Fibroblast of villous mesenchyme (primary cell): ENCODE measurements at places on chromosomes 13 and 19. TPM values are rescaled to one million over a fixed set of nuclear protein-coding genes. Genes with fewer than 3 reads are reported as not detected.

- DNase-seq, result no peak
Measured at GRCh38 chr13:30819136-30819888, 84.0 kb downstream of the ALOX5AP start.

DNA sequence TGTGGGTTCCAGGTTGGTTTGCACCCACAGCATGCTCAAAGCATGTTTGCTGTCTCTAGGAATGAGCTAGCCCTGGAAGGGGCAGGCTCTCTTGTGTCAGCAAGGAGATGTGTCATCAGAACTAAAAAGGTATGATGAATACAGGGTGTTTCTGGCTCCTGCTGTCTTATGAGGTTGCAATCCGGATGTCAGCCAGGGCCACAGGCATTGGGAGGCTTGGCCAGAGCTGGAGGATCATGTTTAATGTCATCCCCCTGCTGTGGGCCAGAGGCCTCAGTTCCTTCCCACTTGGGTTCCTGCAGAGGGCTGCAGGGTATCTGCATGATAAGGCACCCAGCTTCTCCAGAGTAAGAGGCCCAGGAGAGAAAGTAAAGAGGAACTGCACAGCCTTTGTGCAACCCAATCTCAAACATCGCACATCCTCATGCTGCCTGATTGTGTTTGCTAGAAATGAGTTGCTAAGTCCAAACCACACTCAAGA is 193.6 kb downstream of the COL4A1 start:
- DNase-seq, result peak; percentile 43

The ZNF224 gene
- total RNA-seq, result 20.0 and 28.9 TPM in 2 replicates

DNA sequence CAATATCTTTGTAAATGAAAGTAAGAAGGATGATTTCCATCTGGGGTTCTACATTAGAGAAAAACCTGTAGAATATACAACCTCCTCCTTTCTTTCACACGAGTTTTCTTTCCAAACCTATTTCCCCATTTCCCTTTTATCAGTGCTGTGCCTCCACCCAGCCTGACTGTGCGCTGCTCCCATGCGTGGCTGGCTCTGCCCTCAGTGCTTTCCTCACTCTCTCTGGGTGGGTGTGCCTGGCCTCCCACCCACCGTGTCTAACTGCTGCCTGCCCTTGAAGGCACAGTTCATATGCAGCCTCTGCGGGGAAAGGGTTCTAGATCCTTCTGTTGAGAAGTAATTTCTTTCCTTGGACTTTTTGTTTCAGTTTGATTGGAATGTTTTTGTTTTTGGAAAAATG is 70.7 kb downstream of the PCCA start:
- no peak for DNase-seq

DNA sequence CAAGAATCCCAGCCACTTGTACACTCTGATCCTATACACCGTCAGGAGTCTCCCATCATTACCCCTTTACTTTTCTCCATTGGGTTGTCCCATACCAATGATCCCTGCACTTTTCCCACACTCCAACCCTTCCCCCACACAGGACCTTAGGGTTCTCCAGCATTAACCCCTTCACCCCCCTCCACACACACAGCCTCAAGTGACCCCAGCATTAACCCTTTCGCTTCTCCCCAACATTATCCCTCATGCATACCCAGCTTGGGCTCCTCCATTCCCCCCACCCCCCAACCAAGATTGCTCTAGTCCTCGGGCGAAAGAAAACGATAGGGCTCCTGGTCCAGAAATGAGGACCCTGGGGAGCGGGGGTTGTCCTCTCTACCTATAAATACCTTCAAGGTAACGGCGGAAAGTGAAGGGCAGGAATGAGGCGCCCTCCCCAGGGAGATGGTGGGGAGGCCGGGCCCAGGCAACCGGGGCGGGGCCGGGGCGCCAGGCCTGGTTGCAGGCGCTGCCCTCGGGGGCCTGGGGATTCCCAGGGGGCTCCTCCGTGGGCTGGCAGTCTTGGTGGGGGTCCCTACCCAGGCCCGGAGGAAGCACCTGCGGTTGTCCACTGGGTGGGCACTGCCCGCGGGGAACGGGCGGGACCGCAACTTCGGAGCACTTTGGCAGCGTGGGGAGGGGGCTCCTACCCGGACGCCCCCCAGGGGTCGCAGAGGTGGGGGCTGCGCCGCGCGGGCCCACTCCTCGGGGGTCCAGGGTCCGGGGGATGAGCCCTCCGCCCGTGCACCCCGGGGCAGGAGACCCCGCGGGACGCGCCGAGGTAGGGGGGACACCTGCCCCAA is 757 bp downstream of the WIZ start:
- DNase-seq, result no peak

GRCh38 chr13:65882810-65883209 is 1347.3 kb downstream of the PCDH9 start:
- DNase-seq, result no peak

- no peak for DNase-seq
Measured at GRCh38 chr13:81916461-81916860, 1575.5 kb upstream of the SPRY2 start.

DNA sequence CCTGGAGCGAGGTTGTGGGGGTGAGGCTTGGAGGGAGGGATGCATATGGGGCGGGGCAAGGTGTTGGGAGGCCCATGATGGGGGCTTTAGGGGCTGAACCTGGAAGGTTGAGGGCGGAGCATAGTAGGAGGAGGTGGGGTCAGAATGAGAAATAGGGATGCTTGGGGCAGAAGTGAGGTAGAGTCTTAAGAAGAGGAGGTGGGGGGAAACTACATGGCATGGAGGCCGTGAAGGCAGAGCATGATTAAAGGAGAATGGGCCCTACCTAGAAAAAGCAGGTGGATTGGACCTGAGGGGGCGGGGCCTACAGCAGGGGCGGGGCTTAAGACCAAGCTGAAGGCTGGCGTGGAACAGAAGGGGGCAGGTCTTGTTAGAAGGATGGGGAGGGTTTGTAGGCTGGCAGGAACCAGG is 799 bp downstream of the NR1H2 start:
- no peak for DNase-seq

GRCh38 chr13:40161931-40162330 is 504.5 kb downstream of the FOXO1 start:
- no peak for DNase-seq

GRCh38 chr13:42794577-42795275 is 13.3 kb downstream of the FAM216B start:
- DNase-seq, result no peak

DNA sequence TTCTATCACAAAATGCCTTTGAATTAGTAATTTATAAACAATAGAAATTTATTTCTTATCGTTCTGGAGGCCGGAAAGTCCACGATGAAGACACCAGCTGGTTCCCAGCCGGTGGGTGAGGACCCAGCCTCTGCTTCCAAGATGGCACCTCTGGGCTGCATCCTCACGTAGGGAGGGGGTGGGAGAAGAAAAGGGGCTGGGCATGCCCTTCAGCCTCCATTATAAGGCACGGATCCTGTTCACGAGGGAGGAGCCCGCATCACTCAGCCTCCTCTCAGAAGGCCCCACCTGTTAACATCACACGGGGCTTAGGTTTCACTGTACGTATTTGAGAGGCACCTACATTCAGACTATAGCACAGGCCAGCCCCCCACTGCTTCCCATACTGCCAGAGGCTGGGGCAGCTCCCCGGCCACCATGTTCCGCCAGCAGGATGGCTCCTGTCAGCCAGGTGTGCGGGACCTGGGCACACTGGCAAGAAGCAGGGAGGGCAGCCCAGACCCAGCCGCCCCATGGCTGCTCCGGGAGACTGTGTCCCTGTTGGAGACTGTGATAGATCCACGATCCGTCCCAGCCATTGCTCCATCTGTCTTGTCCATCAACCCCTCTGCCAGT is 131.6 kb downstream of the SOX1 start:
- DNase-seq, result no peak

GRCh38 chr13:66313413-66313812 is 916.7 kb downstream of the PCDH9 start:
- DNase-seq, result no peak
